NCI-H748 treated with DMSO at 0.1 percent for 48 hours (cell line): ENCODE measurements at places on chromosomes 3 and 15.

- DNase-seq = no peak
These were observed 11.0 kb downstream of the FBLN2 start for GRCh38 chr3:13559764-13560525.

DNA sequence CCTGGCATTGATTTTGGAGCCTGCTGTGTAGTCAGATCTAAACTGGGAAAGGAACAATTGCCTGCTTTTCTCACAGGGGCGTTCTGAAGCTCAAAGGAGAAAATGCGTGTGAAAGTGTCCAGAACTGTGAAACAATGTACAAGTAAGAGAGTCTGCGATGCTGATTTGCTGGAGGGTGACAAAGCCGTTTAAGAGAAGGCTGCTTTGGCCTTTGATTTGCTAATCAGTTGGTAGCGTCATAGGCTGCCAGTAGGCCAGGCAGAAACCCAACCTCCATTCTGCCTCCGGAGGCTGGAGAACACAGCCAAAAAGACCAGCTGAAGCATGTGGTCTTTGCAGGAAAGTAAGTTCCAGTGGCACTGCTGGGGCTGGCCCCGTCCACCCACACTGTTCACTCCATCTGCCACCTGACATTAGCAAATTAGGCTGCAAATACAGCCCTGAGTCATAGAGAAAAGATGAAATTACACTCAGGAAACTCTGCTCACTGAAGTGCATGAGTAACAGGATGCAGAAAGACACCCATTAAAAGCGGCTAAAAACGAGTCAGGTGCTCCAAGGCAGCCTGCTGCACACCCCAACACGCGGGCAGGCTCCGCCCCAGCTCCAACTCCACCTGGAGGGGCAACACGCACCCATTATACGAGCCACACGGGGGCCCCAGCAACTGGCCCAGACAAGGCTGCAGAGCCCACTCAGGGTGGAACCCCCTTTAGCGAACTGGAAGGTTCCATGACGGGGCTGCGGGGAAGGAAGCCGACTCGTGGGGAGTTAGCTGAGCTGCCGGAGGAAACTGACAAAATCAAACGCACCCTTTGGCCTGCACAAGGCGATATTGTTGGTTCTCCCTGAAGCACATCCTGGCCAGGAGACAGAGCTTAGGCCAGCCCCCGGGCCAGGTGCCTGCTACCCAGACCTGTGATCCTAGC is 31.6 kb downstream of the ZDHHC19 start:
- no peak for DNase-seq

- no peak for DNase-seq
These were observed 43.0 kb downstream of the VGLL4 start for GRCh38 chr3:11600501-11601282.

DNA sequence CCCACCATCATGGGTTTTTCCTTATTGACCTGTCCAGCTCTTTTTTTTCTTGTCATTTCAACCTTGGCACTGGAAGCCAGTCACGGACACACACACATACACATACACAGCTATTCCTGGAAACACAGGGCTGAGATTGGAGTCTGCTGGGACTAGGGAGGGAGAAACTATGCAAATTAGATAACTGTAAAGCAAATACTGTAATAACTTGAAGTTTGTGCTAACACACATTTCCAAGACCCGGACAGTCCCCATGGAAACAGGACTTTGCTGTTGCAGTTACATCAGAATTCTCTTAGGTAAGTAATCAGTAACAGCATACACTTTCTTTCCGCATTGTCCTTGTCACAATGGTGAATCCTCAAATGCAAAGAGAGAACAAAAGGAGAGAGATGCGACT is 304.4 kb downstream of the KBTBD8 start:
- no peak for DNase-seq

- DNase-seq = peak; percentile 51
These were observed 43.6 kb downstream of the SENP2 start for GRCh38 chr3:185629554-185630181.

DNA sequence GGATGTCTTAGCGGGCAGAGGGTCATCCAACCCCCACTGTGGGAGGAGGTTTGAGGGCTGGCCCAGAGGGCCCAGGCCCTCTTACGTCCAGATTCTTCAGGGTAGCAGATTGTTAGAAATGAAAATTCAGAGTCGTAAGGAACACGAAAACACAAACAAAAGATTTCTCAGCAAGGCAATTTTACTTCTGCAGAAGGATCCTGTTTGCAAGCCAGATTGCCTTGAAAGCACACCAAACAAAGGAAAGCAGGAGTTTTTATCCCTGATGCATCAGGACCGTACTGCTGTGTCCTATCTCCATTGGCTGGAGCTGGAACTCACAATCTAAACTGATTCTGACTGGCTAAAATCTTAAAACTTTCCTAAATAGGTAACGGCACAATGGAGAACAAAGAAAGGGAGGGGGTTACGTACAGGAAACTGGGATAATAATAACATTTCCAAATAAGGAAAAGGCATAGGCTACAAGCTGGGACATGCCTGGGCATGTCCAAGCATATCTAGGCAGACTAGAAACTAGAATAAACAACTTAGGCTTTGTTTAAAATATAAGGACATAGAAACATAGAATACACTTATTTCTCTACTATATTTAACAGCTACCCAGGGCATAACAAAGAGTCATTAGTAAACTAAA is 97.3 kb upstream of the C2CD4B start:
- DNase-seq = no peak

DNA sequence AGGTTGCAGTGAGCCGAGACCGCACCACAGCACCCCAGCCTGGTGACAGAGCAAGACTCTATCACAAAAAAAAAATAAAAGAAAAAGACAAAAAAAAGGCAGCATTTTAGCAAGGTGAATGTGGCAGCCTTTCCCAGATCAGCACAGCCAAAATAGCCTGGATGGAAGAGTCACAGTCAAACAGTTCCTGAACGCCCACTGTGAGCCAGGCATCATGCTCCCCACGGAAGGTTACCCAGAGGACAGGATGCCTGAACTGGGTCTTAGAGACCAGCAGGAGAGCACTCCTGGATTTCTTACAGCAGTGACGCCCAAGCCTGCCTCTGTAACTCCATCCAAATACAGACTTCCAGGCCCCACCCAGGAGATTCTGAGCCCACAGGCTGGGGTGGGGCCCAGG is 4.5 kb downstream of the XXYLT1 start:
- no peak for DNase-seq

- DNase-seq = no peak
These were observed 80.8 kb upstream of the IL12A start for GRCh38 chr3:159907828-159908227.

GRCh38 chr15:49382394-49382793 is 40.6 kb upstream of the FGF7 start:
- no peak for DNase-seq
